ENCODE measurements at places on chromosomes 7 and 10.

DNA sequence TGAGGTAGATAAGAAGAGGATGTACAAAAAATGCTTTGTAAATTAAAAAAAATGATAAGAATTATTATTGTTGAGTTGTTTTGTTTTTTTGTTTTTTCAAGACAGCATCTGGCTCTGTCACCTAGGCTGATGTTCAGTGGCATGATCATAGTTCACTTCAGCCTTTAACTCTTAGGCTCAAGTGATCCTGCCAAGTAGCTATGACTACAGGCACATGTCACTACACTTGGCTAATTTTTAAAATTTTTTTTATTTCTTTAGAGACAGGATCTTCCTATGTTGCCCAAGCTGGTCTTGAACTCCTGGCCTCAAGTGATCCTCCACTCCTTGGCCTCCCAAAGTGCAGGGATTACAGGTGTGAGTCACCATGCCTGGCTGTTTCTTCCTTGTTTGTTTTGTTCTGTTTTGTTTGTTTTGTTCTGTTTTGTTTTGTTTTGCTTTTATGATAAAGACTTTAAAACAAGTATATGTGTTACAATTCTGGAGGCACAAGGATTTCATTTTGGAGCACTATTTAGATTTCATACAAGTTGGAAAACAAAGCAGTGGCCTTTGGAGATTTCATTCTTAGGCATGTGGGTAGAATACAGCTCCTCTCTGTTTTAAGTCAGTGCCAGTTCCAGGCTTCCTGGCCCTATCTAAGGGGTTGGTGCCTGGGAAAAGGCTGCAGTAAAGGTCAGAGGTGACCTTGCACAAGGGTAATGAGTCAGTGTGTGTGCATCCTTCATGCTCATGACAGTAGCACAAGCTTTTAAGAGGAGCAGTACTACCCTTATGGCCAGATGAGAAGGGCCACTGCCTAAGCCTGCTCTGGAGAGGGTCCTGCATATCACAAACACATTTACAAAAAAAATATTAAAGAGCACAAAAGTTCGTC is 17.9 kb downstream of the FGFBP3 start:
- DNase-seq = no peak

GRCh38 chr10:52805414-52806285 is 33.1 kb upstream of the MBL2 start:
- no peak for DNase-seq

DNA sequence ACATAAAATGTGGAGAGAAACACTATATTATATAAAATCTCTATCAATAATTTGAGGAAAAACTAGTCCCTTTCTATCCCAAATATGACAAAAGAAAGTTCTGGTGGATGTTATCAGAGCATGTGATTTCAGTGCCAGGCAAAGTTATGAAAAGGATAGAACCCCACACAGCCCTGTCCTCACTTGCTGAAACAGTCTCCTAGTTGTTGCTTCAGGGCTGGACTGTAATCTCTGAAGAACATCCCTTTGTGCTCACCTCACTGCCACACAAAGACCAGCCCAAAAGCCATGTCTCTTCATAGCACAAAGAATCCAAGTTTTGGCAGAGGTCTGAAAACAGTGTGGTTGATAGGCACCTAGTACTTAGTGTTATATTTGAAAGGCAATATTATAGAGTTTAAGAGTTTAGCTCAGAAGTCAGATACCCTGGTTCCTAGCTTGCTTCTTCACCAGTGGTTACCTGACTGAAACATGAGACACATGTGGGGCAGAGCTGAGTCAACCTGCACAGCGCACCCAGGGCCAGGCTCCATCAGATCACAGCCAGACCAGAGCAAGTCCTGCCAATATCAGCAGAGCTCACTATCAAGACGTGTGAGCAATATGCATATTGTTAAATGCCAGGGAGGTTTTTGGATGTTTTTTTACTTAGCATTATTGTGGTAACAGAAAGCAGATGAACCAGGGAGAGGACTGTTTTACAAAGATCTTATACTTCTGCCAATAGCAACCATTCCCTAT is 25.0 kb downstream of the CYP3A7 start:
- no peak for DNase-seq

DNA sequence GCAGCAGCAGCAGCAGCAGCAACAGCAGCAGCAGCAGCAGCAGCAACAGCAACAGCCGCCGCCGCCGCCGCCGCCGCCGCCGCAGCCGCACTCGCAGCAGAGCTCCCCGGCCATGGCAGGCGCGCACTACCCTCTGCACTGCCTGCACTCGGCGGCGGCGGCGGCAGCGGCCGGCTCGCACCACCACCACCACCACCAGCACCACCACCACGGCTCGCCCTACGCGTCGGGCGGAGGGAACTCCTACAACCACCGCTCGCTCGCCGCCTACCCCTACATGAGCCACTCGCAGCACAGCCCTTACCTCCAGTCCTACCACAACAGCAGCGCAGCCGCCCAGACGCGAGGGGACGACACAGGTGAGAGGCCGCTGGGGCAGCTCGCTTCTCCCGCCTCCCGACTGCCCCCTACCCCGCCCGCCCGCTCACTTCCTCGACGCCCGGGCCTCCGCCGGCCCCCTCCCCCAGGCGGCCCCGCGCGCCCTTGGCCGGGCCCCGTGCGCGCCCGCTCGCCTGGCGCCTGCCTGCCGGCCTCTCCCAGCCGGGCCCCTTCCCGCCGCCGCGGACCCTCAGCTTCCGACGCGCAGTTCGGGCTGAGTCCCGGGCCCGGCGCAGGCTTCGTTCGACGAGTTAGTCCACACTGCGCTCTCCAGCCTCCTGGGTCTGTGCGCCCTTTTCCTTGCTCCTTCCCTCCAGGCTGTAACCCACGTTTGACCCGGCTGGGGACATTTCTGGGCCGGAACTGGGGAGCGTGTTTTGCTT is 882 bp downstream of the DLX6 start:
- peak; percentile 53 for DNase-seq

DNA sequence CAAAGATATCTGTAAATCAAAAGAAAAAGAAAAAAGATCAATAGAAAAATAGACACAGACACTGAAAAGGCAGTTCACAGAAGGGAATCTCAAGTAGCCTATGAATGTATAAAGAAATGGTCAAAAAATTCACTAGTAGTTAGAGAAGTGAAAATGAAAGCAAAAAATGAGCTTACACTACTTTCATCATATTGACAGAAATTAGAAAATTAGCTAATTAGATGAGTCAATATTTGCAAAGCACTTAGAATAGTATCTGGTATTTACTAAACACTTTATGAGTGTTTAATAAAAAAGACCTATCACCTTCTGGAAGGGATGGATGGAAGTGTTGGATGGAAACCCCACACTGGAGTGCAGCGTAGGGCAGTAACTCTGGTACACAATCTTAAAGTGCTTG is 1.7 kb upstream of the CFAP58 start:
- DNase-seq = no peak

DNA sequence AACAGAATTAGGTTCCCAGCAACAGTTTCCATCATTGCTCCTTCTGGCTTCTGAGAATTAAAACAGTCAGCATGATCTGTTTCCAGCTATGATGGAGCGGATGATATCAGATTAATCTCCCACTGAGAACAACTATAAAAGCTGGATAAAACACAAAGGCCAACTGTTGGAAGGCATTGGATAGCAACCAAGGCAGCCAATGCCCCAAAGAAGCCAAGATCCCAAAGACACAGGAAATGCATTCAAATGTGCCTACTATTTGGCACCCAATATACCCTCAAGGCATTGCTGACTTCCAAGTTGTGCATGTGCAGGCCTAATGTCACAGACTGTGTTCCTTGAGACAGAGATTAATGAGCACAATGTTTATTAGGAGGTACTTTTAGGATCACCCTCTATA is 259.3 kb downstream of the ARHGAP12 start:
- DNase-seq = no peak

- DNase-seq = no peak
Measured at GRCh38 chr7:115888981-115889668, 141.4 kb downstream of the TFEC start.

GRCh38 chr7:518630-519483 is 789 bp downstream of the PDGFA start:
- peak; percentile 49 for DNase-seq

GRCh38 chr10:123150986-123151736 is 3.0 kb upstream of the BUB3 start:
- DNase-seq = peak; percentile 54

- no peak for DNase-seq
Measured at GRCh38 chr10:7703140-7703539, at the start of gene ITIH2. TSS of gene ITIH2 (plus strand) at chr10:7703316. CDS start at chr10:7703435, 119 bp downstream.

DNA sequence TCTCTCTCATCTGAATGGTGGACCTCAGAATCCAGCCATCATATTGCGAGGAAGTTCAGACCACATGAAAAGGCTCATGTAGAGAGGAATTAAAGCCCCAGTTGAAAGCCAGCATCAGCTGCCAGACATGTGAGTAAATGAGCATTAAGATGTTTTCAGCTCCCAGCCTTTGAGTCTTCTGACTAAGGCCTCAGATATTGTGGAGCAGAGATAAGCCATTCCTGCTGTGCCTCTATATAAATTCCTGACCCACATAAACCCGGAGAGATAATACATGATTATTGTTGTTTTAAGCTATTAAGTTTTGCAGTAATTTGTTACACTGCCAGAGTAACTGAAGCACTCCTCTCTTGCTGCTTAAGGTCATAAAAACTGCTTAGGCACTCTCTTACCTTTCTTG is 14.6 kb downstream of the FAM149B1 start:
- no peak for DNase-seq

DNA sequence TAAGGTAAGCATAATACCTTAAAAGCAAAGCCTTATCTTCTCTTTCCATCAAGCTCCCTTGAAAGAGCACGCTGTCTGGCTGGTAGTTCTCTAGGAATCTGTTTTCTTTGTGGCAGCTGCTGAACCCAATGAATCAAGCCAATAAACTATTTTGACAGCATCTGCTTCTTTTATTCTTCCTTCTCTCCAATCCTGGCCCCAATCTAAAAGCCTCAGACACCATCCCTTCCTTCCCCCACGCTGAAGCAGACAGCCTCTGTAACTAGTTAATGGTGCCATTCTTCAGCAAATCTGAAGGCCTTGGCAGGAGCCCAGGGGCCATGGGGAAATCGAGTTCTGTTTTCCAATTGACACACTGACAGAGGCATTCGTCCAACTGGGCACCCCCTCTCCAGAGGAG is 186.6 kb upstream of the LYZL1 start:
- DNase-seq = no peak

GRCh38 chr7:129780257-129780973 is 168.9 kb downstream of the NRF1 start:
- DNase-seq = peak; percentile 73

- DNase-seq = no peak
Measured at GRCh38 chr7:143373255-143373794, 7.8 kb upstream of the ZYX start.

GRCh38 chr7:5699467-5700384 is 81.7 kb downstream of the RNF216 start:
- DNase-seq = peak; percentile 86

DNA sequence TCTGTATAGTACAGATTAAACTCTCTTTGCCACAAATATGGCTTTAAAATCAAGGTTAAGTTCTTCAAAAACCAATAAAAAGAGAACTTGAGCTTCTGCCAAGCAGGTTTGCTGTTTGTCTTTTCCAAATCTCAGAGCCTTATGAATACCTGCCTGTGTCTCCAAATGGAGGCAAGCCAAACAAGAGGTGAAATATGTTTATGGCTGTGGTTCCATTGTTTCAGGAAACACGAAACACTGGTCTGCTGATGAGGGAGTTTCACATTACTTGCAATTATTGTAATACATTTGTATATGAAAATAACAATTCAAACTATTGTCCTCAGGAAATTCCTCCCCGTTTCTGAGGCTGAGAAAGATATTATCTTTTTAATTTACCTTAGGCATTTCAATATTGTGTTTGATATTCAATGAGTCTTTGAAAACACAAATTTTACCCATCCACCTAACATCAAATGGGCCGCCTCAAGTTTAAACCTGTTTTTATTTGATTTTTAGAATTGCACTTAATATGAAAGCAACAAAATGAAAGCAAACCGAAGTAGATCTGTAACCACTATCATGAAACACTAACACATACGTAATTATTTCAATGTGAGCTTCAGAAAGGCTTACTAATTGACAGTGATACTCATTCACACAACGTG is 359.3 kb downstream of the HGF start:
- no peak for DNase-seq

DNA sequence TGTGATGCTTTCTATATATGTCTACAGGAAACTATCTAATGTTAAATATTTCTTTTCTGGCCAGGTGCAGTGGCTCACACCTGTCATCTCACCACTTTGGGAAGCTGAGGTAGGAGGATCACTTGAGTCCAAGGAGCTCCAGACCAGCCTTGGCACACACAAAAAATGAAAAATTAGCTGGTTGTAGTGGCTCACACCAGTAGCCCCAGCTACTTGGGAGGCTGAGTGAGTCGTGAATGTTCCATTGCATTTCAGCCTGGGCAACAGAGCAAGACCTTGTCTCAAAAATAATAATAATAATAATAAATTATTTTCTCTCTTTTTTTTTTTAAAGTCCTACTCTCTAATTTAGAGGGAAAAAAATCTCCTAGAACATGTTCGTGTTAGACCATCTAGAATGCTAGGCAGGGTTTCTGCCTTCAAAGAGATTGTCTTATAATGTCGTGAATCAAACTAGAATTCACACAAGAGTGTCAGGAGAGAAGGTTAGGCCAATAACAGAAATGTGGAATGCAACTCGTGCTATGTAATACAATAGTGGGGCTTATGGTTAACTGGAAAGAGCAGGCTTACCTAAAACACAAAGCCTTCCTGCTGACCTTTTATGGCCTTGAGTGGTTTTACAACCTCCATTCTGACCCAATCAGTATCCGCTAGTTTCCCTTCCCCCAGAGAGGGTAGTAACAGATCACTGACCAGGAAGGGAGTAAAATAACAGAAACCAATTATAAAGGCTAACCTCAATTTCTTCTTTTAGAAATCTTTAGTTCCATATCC is 46.3 kb downstream of the MYOF start:
- no peak for DNase-seq
